ENCODE measurements at places on chromosomes 1 and 21. TPM values are rescaled to one million over a fixed set of nuclear protein-coding genes. Genes with fewer than 3 reads are reported as not detected.

CYP4A11 gene
- not detected for polyA plus RNA-seq

GRCh38 chr1:231966983-231967382, 340.4 kb downstream of the DISC1 start:
- no peak for DNase-seq

HPCA gene
- polyA plus RNA-seq = 0.15 TPM

ASTN1 gene
- 6.4 TPM for polyA plus RNA-seq

GRCh38 chr1:180083164-180083563, 71.5 kb upstream of the QSOX1 start:
- DNase-seq = no peak

Data from forelimb muscle (tissue), 1 donor.